NCI-H82 (cell line): ENCODE measurements at places on chromosomes 5 and 9.

DNA sequence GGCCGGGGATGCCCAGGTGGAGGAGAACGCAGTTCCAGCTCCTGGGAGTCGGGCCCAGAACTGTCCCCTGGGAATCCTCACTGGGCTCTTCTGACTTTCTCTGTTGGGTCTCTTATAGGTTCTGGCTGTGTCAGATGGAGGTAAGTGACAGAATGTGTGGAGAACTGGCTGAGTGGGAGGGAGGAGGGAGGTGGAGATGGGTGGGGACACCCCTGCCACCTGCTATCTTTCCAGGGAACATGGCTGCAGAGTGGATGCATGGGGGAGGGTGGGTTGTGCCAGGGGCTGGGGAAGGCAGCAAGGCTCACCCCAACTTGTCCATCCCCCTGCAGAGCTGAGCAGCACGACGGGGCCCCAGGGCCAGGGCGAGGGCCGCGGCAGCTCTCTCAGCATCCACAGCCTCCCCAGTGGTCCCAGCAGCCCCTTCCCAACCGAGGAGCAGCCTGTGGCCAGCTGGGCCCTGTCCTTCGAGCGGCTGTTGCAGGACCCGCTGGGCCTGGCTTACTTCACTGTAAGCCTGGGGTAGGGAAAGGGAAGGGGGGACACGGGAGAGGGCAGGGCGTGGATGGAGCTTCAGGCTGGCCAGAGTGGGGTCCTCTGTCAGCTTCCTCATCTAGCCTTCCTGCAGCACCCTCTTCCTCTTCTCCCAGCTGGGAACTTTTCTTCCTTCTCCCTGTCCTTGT, 8.3 kb downstream of the RGS14 start:
- peak; percentile 31 for DNase-seq

DNA sequence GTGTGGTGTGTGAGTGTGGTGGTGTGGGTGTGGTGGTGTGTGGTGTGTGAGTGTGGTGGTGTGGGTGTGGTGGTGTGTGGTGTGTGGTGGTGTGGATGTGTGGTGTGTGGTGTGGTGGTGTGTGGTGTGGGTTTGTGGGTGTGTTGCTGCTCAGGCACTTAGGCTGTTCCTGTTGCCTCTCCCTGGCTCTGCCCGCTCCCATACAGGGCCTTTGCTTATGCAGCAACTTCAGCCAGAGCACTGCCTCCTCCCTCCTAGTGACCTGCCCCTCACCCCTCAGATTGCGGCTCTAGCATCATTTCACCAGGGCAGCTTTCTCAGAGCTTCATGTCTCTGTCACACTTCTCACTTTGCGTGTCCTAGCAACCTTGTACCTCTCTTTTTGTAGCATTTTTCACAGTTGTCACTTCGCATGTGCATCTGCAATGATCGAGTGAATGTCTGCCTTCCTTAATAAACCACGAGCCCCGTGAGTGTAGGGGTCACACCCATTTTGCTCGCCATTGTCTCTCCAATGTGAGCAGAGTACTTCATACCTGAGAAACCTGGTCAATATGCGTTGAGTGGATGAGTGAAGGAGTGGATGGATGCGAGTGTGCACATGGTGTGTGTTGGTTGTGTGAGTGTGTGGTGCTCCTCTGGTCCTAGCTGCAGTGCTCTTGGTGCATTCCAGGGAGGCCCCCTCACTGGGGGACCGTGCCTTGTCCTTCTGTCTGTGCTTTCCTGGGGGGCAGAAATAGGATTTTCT, 167.9 kb upstream of the PANK3 start:
- no peak for DNase-seq

DNA sequence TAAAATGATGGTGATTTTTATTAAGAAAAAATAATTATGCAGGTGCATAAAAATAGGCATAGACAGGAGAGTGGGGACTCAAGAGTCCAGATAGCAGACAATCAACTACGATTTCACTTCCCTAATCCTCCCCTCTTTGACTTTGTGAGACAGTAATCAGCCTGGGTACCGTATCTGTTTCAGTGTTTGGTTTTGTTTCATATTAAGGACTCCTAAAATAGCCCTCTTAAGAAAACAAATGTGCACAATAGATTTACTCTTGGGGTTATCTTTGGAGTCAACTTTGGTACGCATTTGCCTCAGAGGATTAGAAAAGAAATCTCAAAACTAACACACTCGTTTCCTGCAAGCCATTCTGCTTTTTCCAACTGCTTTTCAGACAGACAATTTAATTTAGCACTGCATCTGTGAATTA, 96.3 kb downstream of the ZNF608 start:
- peak; percentile 41 for DNase-seq

DNA sequence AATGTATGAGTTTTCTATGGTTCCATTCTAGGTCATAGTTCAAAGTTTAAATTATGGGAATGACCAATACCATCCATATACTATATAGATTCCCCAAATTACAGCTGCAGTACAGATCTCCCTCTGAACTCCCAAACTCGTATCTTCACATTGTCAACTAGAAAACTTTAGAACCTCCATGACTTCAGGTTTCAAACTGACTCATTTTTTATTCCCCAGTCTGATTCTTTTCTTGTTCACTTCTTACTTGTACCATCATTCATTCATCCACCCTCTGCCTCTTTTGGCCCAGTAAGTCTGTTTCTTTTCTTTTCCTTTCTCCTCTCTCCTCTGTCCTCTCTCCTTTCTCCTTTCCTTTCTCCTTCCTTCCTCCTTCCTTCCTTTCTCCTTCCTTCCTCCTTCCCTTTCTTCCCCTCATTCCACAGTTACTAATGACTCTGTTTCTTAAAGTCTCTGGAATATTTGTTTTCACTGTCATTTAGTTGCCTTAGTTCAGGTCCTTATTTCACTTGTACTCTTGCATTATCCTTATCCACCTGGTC, 30.5 kb downstream of the RAD23B start:
- no peak for DNase-seq

DNA sequence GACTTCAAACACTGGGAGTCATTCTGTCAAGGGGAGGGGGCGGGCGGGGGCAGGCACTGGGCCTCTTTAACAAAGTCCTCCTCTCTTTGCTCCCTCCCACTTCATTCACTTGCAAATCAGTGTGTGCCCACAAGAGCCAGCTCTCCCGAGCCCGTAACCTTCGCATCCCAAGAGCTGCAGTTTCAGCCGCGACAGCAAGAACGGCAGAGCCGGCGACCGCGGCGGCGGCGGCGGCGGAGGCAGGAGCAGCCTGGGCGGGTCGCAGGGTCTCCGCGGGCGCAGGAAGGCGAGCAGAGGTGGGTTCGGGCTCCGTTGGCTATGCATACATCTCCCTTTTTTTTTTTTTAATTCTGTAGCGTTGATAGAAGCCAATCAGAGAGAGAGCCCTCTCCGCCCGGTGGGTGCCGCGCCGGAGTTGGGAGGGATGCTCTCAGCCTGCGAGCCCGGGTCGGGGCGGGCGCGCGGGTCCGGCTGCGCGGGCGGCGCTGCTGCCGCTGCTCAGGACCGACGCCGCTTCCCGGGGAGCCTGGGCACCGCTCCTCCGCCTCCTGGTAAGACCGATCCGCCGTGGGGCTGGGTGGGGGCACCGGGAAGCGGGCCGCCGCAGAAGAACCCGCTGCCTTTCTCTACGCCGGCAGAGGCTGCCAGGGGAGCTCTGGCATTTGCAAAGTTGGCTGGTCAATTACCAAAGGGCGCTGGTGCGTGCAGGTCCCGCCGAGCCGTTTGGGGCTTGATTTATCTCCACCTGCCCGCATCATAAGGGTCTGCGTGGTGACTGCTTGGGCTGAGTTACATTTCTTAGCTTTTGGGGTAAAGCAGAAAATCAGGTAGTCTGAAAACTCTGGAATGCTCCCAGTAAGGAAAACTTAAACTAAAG, at the start of gene CDH6:
TSS of gene CDH6 (plus strand) at position 96 of the 877 bp plus-strand sequence. CDS start 73,788 bp downstream, outside the sequence.
- peak; percentile 66 for DNase-seq

- peak; percentile 82 for DNase-seq
Measured at GRCh38 chr5:32504989-32505596, 60.6 kb upstream of the ZFR start.

DNA sequence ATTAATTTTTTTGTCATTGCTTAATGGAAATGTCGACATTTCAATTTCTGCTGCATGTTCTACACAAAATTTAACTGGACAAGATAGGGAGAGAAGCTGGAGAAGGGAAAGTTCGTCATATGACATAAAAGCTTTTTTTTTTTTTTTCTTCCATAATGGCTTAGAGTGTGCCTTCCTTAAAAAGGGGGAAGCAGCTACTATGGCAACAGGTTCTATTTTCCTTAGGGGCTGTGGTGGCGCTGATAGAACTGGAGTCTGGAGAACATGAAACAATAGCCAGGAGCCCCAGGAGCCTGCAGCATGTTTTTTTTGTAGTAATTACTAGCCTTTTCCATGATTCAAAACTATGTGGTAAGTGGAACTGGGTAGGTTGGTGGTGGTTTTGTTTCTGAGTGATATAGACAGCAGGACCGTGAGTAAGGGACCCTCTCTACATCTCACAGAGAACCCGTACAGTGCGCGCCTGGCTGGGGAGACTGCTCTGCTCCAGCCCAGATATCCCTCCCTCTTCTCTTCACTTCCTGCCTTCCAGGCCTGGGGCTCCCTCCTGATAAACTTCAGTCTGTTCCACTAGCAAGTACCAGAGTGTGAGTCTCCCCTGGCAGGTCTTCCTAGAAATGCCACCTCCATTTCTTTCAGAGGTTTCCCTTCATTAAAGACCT, 301.6 kb downstream of the NR3C1 start:
- DNase-seq, result no peak

DNA sequence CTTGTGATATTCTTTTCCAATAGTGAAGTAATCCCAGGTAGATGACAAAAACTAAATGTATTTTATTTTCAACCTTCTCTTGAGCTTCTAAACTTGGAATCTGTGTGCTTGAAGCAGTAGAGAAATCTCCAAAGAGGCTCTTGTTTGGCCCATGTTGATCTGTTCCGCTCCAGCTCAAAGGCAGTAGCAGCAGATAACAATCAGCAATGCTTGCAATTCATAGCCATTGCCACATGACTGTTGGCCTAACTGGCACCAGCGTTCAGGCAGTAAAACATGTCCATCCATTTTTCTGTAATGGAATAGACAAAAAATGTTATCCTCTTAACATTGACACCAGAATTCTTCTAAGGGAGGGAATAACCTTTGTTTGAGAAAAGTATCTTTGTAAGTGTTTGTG, 270.7 kb upstream of the MSX2 start:
- no peak for DNase-seq

- no peak for DNase-seq
Measured at GRCh38 chr9:35976726-35977125, 18.8 kb upstream of the OR2S2 start.
